ENCODE measurements at places on chromosomes 3 and 15.
A peak's percentile ranks its signal among the peaks of the same experiment; 100 is the strongest.

- DNase-seq: peak; percentile 76
These were observed 19.6 kb downstream of the VGLL4 start for GRCh38 chr3:11624161-11624560.

GRCh38 chr3:6803619-6804018, 57.3 kb upstream of the GRM7 start:
- DNase-seq: no peak

- no peak for DNase-seq
These were observed 23.0 kb upstream of the BFSP2 start for GRCh38 chr3:133376810-133377209.

DNA sequence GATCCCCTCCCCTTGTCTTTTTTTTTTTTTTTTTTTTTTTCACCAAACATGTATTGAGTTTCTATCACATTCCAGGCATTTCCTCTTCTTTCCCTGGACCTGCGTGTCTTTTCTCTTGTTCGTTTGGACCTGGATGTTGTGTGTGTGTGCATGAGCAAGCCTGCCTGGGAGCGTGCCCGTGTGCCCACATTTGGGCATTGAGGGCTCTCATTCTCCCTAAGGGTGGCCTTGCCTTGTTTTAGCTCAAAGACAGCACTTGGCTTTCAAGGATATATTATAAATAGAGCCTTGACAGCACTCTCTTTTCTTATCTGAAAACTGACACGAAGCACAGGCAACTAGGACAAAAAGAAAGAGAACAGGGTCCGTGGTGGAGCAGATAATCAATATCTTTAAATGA, 39.0 kb upstream of the SLC25A26 start:
- no peak for DNase-seq

All from stimulated activated CD4-positive, alpha-beta T cell treated with anti-CD3 and anti-CD28 coated beads, Interleukin-12 subunit alpha, Interleukin-12 subunit beta, amount 100 ng/mL, for 48 hours (primary cell).